ENCODE measurements at places on chromosomes 5 and 9. TPM values are rescaled to one million over a fixed set of nuclear protein-coding genes. Genes with fewer than 3 reads are reported as not detected.

The MARVELD2 gene
- total RNA-seq, result 21.8 TPM

DNA sequence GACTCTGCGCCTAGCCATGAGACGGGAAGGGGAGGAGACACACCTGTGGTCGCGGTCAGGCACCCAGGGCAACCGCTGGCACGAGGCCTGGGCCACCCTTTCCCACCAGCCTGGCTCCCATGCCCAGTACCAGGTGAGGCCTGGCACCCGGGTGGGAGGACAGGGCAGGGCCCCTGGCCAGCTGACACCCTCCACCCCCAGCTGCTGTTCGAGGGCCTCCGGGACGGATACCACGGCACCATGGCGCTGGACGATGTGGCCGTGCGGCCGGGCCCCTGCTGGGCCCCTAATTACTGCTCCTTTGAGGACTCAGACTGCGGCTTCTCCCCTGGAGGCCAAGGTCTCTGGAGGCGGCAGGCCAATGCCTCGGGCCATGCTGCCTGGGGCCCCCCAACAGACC, 5.0 kb downstream of the MAMDC4 start:
- no peak overlapping the region for H3K4me3 ChIP-seq
- H3K4me1 ChIP-seq, result no peaks in the 10 kb centered on the region
- peaks cover under 1% of the 10 kb centered on the region for H3K36me3 ChIP-seq
- no peak for DNase-seq
- no peaks in the 10 kb centered on the region for H3K27me3 ChIP-seq

DNA sequence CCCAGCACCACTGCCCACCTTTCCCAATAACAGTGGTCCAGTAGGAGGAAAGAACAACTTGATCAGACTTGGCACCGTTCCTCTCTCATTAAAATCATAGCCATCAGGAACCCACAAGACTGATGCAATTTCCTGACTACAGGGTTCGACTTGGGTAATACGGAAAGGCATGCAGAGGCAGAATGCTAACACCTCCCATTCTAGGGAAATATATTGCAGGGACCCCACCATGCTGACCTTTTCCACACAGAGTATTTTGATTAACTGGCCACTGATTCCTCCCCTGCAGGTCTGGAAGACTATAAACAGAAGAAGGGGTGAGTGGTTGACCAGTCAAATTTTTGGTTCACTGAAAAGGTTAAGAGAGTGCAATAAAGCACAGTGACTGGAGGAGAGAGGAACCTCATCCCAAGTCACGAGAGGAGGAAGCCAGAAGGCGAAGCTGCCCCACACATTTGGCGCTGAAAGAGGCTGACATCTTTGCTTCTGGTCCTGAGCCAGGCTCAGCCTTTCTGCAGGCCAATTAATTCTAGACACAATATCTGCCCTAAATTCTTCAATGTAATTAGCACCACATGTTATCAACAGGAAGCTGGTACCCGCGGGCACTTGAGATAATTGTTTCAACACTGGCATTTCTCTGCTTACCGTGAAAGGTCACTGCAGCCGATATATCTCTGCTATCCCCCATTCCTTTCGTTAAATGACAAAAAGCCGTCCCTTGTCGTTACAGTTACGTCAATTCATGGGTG, 64.7 kb upstream of the SPOCK1 start:
- no peaks in the 10 kb centered on the region for H3K27me3 ChIP-seq
- peak; percentile 98 for DNase-seq
- H3K4me1 ChIP-seq, result peaks cover 48% of the 10 kb centered on the region
- peak overlapping the region; percentile 55 for H3K27ac ChIP-seq
- no peaks in the 10 kb centered on the region for H3K36me3 ChIP-seq

The BARHL1 gene
- not detected for total RNA-seq

GRCh38 chr5:31247381-31247780, 53.9 kb downstream of the CDH6 start:
- no peak overlapping the region for H3K4me3 ChIP-seq
- no peak overlapping the region for H3K27ac ChIP-seq
- H3K4me1 ChIP-seq, result no peaks in the 10 kb centered on the region
- no peaks in the 10 kb centered on the region for H3K27me3 ChIP-seq
- no peak for DNase-seq

- DNase-seq, result no peak
- H3K4me3 ChIP-seq, result no peak overlapping the region
- H3K27me3 ChIP-seq, result no peaks in the 10 kb centered on the region
- H3K36me3 ChIP-seq, result peaks cover 6% of the 10 kb centered on the region
- H3K4me1 ChIP-seq, result no peaks in the 10 kb centered on the region
These were observed 132.5 kb downstream of the PPP2R2B start for GRCh38 chr5:146745931-146746577.

GRCh38 chr5:36478646-36479317, 127.6 kb upstream of the SLC1A3 start:
- H3K36me3 ChIP-seq, result peaks cover 7% of the 10 kb centered on the region
- H3K27ac ChIP-seq, result no peak overlapping the region
- no peak overlapping the region for H3K4me3 ChIP-seq
- H3K4me1 ChIP-seq, result no peaks in the 10 kb centered on the region
- DNase-seq, result no peak
- H3K27me3 ChIP-seq, result no peaks in the 10 kb centered on the region

DNA sequence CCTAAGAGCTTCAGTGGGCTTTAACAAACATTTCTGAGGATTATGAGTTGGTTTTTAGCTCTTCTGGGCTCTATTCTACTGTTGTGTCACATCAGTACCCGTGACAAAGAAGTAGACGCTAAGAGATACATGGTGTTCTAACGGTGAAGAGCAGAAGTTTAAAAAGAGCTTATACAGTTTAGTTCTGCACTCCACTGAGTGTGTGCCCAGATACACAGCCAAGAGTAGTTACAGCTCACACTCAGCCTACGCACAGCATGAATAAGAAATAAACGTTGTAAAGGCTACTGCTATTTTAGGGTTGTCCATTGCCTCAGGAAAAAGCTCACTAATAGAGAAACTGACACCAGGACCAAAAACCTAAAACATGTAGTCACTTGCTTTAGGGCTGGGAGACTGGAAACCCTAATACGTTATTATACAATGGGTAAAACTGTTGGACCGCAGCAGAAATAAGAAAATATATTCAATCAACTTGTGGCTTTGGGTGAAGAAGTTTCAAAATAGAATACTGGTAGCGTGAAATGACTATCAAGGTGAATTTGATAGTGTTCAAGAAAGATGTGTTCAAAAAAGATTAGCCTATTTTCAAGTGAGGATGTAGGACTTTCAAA, 34.7 kb downstream of the PSIP1 start:
- no peak overlapping the region for H3K27ac ChIP-seq
- no peaks in the 10 kb centered on the region for H3K4me1 ChIP-seq
- no peak for DNase-seq
- H3K4me3 ChIP-seq, result no peak overlapping the region

- no peak overlapping the region for H3K27ac ChIP-seq
- H3K4me1 ChIP-seq, result peaks cover 21% of the 10 kb centered on the region
- no peak for DNase-seq
These were observed 152.7 kb downstream of the FSTL4 start for GRCh38 chr5:133459474-133460160.

GRCh38 chr9:92534674-92535073, 1.1 kb downstream of the ECM2 start:
- no peaks in the 10 kb centered on the region for H3K27me3 ChIP-seq
- DNase-seq, result no peak
- no peak overlapping the region for H3K4me3 ChIP-seq
- H3K27ac ChIP-seq, result no peak overlapping the region
- H3K36me3 ChIP-seq, result no peaks in the 10 kb centered on the region
- H3K4me1 ChIP-seq, result no peaks in the 10 kb centered on the region

DNA sequence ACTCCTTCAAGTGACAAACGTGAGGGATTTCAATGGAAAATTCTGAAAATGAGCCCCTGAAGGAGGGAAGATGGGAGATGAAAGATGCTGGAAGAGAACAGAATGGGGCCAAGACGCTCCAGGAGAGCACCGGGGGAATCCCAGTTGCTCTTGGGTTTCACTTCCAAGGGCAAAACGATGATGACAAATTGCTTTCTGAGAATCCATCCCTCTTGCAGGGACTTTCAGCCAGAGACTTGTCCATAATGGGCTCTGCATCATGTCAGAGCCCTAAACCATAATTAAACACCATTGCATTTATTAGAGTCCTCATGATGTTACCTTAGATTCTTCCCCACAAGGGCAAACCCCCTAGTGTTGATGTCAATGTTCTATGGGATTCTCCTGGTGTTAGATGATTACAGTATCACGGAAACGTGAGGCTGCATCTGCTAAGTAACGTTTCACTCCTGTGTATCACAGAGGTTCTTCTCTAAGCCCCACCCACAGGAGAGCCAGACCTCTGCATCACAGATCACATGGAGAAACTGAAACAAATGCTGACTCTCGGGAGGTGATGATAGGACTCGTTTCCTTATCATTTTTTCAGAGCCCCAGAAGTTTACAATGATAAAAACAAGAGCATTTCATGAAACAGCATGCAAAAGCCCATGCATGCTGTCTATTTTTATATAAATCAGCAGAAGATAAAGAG, 114.4 kb downstream of the TENT4A start:
- no peaks in the 10 kb centered on the region for H3K36me3 ChIP-seq
- H3K4me3 ChIP-seq, result no peak overlapping the region
- peaks cover 7% of the 10 kb centered on the region for H3K4me1 ChIP-seq
- peaks cover 50% of the 10 kb centered on the region for H3K27me3 ChIP-seq
- no peak for DNase-seq

- no peaks in the 10 kb centered on the region for H3K36me3 ChIP-seq
- H3K4me1 ChIP-seq, result no peaks in the 10 kb centered on the region
- H3K4me3 ChIP-seq, result no peak overlapping the region
- peaks cover 59% of the 10 kb centered on the region for H3K27me3 ChIP-seq
These were observed 67.5 kb upstream of the RAPGEF1 start for GRCh38 chr9:131807144-131807983.
